Aorta (tissue), 5 donors: ENCODE measurements at places on chromosomes 11 and 22. TPM values are rescaled to one million over a fixed set of nuclear protein-coding genes. Genes with fewer than 3 reads are reported as not detected.

Gene APOL1
- polyA plus RNA-seq = 36.5 TPM

Gene MYH9
- polyA plus RNA-seq = 572 TPM

- no peak for DNase-seq
These were observed 131.8 kb upstream of the PARVA start for GRCh38 chr11:12245549-12246016.

Gene MN1
- 2.1 TPM for polyA plus RNA-seq

Gene EXPH5
- 0.13 TPM for polyA plus RNA-seq

DNA sequence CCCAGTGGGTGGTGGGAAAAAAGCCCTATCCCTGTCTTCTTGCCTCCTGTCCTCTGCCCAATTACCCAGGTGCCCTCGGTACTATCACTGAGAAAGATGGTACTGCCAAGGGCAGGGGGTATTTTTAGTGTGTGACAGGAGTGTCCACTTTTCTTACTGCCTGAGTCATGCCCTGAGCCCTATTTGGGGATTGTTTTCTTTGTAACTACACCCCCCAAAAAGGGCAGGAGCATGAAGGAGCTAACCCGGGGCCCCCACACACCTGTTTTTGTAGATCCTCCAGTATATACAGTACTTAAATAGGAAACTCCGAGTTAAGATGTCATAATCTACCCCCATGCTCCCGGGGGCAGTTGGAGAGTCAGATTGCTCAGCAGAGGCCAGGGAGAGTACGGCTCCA, 3.8 kb downstream of the SMTNL1 start:
- peak; percentile 13 for DNase-seq

DNA sequence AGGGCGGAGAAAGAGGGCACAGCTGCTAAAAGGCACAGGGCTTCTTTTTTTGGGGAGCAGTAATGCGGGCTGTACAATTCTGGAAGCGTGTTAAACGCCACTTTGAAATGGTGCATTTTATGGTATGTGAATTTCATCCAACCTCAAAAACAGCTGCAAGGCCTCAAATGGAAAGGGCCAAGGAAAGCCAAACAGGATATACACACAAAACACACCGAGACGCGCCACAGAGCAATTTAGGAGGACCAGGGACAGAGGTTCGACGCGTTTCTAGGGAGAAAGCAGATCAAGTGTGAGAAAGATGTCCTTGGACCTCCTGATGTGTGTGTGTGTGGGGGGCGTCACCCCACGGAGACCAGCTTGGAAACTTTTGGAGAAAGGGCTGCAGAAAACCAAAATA, 31.1 kb downstream of the TSPAN4 start:
- no peak for DNase-seq

Gene C1QTNF4
- 3.1 TPM for polyA plus RNA-seq

- peak; percentile 90 for DNase-seq
These were observed 511 bp downstream of the PKDREJ start for GRCh38 chr22:46262449-46263215.

DNA sequence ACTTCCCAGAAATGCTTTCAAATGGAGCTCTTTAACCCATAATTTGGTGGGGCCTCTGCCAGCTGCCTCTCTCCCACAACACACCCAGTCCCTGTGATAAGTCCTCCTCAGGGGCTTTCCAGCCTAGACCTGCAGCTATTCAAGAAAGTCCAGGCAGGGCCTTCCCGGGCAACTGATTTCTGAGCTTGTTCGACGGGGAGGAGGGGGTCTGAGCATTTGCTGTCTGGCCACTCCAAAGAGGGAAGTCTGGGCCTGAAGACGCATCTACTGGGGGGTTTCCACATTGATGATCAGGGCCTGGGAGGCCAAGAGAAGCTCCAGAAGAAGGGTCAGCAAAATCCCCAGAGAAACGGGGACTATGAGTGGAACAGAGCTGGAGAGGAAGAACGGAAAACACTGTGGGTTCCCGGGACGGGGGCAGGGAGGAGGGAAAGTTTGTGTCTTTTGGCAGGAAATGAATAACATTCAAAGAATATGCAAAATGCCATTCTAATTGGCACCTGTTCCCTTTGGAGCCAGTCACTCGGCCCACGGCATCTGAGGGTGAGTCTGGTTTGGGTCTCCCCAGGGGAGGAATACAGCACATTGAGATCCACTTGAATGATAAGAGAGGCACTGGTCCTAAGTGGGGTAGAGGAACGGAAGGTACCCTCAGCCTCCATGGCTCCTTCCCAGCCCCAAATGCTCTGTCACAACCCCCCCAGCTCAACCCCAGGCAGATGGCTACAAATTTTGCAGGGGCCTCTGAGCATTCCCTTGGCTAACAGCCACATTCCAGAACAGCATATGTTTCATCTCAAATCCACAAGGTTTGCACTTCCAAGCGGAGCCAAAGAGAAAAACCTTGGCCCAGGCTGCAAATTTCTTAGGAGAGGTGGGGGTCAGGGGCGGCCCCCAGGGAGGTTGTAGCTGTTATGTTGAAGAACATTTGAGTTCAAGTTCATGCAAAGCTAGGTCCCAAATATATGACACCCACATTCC, 72.0 kb downstream of the RPUSD4 start:
- DNase-seq = no peak

- DNase-seq = no peak
These were observed 34.5 kb downstream of the SFI1 start for GRCh38 chr22:31530823-31531195.

- no peak for DNase-seq
These were observed 114.5 kb downstream of the KIRREL3 start for GRCh38 chr11:126886085-126886484.

Gene TBX10
- polyA plus RNA-seq = 5.4 TPM

Gene RHOD
- polyA plus RNA-seq = 28.4 TPM

- DNase-seq = no peak
These were observed 187.3 kb upstream of the SOX6 start for GRCh38 chr11:16543642-16544041.

Gene PAMR1
- 2.0 TPM for polyA plus RNA-seq

Gene CLTCL1
- 6.0 TPM for polyA plus RNA-seq

DNA sequence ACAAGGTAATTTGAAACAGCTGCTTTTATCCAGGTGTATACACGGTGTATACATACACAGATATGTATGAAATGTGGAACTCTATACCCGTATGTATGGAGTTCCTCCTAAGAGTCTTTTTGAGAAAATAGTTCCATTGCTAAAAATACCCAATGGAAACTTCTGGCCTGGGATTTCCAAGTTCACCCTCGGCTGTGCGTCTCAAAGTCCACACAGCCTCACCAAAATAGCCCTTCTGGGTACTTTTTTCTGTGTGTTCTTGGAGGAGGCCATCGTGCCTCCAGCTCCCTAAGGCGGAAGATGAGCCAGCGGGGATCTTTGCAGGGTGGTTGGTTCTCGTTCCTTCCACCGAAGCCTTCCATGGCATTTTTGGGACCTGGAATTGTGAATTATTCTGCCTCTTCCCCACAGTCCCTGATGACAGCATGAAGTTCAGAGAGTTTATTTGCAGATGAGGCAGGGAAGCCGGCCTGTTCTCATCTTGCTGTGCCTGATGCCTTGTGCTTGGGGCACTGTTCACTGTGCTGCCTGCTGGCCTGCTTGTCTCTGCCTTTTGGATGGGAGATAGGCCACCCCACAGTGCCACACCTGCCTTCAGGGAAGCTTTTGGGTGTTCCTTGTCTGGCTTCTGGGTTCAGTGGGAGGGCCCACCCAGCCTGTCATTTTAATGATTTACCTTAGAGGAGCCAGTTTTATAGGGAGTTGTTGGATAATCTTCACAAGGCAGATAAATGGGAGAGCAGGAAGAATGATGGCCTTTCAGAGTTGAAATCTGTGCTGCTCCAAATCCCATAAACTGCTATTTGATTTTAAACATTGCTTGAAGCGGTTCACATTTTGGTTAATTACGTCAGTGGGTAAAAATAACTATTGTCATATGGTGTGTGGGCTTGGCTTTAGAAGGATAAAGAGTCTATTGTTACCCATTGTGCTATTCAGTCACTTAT, 112.7 kb upstream of the OR4B1 start:
- no peak for DNase-seq

- no peak for DNase-seq
These were observed 166.8 kb upstream of the NCAM1 start for GRCh38 chr11:112794331-112794846.

DNA sequence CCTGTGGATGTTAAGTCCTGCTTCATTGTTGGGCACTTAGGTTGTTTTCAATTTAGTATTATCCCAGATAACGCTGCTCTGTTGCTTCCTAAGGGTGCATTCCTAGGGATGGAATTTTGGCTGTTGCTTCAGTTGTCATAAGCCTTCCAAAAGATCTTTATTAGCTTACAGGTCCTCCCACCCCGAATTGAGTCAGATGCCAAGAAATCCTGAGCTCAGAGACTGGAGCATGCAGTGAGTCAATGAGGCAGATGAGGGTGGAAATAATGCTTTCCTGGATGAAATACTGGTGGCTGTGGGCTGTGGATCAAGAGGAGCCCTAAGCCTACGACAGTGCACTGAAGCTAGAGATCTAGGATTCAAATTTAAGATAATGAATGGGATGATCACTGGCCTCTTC, 10.7 kb upstream of the IL18BP start:
- DNase-seq = no peak

Gene HEPN1
- not detected for polyA plus RNA-seq

GRCh38 chr11:128374026-128374425, 213.3 kb downstream of the ETS1 start:
- DNase-seq = no peak

DNA sequence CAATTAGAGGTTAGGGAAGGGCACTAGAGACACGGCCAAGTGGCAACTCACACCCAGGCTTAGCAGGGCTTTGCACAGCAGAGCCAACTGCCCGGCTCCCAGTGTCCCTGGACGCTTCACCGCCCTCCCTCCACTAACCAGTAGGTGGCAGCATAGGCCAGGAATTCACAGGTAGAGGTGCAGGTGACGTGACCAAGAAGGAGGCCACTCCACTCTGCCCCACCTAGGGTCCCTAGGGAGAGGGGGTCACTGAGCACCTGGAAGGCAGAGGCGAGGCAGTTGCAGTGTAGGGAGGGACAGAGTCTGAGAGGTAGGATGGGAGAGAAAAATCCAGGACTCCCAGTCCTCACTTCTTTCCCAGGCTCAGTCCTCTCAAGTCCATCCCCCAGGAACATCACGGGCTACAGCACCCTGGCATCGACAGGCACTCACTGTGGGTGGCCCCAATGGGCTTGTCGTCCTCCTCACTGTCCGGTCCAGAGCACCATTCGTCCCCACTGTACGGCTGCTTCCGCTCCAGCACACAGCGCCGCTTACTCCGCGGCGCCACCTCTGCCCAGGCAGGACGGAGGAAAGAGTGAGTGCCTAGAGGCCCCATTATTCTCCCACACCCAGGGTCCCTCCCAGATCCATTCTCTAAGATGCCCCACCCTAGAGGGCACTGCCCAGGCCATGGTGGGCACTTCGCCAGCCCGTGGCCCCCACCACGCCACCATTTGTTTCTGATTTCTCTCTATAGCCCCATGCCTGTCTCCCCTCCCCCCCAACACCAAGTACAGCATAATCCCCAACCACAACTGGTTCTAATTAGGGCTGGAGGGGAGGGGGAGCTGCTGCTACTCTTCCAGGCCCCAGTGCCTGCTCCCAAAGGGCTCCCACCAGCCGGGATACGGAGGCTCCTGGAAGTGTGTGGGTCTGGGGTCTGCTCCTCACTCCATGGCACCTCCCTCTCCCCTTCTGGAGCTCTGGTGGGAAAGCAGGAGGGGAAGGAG, 18.4 kb downstream of the BCL9L start:
- DNase-seq = peak; percentile 85

DNA sequence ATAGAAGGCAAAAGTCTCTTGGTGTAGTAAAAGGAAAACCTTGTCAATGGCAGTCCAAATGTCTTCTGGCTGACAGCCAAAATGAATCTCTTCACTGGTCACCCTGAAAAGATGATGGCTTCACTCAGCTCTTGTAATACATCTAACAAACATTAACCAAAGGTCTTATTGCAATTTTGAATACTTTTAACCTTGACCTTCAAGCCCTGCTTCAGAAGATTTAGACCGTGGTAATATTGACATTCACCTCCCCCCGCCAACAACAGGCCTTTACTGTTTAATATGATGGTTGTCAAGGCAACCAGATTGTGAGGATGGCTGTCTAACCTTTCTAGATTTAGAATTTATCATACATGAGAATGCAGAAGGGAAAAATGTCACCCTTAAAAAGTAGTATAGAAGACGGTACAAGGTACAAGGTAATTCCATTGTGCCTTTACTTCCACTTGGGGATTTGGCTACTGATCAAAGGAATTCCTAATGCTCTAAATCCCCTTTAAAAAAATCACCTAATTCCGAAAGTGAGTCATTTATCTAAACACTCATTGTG, 342.3 kb downstream of the LARGE1 start:
- DNase-seq = no peak

Gene CNTN5
- 0.13 TPM for polyA plus RNA-seq

DNA sequence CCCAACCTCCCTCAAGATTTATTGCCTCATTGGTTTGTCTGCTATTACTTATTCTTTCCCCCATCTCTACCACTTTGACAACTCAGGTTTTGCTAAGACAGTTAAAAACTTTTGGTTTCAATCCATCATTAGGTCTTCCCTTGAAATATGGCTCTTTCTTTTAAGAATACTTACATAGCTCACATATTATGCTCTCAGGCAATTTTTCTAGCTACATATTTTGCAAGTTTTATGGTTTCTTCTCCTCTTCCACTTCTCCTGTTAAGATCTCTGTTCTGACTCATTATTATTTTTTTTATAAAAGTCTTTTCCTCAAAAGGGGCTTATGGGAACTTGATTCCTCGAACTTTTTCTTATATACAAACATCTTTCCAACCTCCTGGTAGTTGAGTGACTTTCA, 192.4 kb upstream of the MPPED2 start:
- no peak for DNase-seq

DNA sequence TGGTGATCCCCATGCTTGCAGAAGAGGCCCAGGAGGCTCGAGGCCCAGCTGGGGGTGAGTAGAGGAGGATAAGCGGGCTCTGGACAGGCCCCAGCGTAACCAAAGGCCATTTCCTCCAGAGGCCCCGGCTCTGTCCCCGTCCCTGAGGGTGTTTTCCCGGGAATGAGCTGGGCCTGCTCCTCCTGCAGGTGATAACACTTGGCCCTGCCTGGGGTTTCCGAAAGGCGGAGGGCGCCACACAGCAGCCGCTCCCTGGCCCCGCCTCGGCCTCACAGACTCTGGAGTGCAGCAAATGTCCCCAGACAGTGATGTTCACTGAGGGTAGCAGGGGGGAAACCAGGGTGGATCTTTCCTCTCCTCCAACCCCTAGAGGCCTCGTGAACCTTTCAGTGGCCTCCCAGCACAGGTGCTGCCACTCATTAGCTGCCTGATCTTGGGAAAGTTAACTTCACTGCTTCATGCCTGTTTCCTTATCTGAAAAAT, 10.5 kb upstream of the MGAT3 start:
- no peak for DNase-seq

GRCh38 chr11:35632301-35632700, 14.0 kb downstream of the FJX1 start:
- no peak for DNase-seq

DNA sequence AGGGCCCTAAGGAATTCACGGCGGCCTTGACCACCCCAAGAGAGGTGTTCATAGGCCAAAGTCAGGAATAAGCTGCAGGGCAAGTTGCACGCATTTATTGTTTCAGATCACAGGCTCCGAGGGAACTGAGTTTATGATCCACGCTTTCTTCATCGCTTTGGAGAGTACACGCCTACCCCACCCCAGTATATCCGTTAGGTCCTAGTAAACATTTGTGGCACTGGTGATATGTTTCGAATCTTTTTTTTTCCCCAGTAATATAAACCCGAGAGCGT, 805 bp downstream of the GANAB start:
- no peak for DNase-seq
